Thoracic aorta endothelial cell (primary cell): ENCODE measurements at places on chromosomes 16 and 17. TPM values are rescaled to one million over a fixed set of nuclear protein-coding genes. Genes with fewer than 3 reads are reported as not detected.

TAT gene
- not detected in 2 replicates for total RNA-seq

SPNS2 gene
- 12.1 and 13.4 TPM in 2 replicates for total RNA-seq

TNP2 gene
- total RNA-seq, result not detected in 2 replicates

CLEC18B gene
- 0.22 and 0.40 TPM in 2 replicates for total RNA-seq

FBXL20 gene
- 12.2 and 13.5 TPM in 2 replicates for total RNA-seq
